ENCODE measurements at places on chromosomes 6 and 20.

DNA sequence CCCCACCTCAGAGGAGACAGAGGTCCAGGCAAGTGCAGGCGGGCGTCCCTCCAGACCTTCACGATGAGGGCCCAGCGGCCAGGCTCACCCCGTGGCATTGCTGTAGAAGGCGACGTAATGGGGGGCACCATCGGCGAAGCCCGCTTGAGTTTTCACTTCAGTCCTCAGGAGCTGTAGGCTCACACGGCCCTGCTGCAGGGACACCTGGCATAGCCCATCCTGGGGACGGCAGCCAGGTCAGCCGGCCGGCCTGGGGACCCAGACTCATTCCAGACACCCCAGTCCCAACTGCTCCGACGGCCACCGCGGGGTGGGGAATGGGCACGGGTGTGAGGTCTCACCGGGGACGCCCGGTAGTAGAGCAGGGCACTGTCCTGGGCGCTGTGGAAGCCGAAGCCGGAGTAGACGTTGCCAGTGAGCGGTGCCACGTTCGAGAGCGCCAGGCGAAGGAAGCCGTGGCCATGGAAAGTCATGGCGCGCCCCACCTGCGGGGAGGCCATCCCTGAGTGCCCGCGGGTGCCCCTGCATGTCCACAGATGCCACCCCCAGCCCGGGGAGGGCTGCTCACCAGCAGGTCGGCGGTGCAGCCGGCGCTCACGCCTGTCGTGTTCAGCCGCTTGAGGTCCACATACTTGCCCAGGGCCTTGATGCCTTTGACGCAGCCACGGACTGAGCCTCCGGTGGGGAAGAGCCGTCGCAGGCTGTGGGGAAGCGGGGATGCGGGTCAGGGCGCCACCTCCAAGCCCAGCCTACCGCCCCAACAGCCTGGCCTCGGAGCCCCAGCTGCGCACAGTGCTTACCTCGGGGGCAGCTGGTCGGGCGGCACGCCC, 9.2 kb downstream of the ADRM1 start:
- no peaks in the 10 kb centered on the region for H3K4me1 ChIP-seq
- no peaks in the 10 kb centered on the region for H3K27me3 ChIP-seq
- DNase-seq = no peak
- H3K27ac ChIP-seq = no peak overlapping the region
- no peak overlapping the region for H3K4me3 ChIP-seq

- peaks cover 12% of the 10 kb centered on the region for H3K4me1 ChIP-seq
- H3K4me3 ChIP-seq = no peak overlapping the region
- no peak overlapping the region for H3K27ac ChIP-seq
- no peaks in the 10 kb centered on the region for H3K27me3 ChIP-seq
These were observed 9.1 kb downstream of the MTG2 start for GRCh38 chr20:62191781-62192559.

DNA sequence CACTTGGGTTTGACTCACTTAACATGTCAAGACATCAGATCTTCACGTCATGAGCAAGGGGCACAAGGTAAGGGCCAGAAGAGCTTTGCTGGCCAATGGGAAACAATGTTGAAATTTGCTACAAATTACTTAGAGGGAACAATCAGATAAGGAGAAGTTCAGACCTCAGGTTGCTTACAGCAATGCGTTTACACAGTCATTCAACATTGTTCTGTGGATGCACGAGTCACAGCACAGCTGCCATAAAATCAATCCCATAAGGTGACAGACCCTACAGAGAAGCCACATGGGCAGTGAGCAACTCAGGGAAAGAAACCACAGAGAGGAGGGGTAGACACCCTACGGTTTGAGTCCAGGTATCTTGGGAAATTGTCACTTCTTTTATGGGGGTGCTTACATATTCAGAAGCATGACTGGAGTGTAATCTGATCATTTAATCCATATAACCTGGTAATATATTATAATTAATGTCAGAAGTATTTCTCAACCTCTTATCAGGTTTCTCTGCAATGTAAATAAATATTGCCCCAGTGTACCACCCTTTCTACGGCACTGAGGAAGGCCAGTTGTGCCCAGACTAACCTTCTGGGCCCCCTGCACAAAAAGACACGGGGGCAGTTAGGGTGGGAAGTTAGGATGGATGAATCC, 2.3 kb upstream of the SLC22A2 start:
- no peaks in the 10 kb centered on the region for H3K36me3 ChIP-seq
- no peaks in the 10 kb centered on the region for H3K4me1 ChIP-seq
- no peak overlapping the region for H3K27ac ChIP-seq
- no peak overlapping the region for H3K4me3 ChIP-seq

DNA sequence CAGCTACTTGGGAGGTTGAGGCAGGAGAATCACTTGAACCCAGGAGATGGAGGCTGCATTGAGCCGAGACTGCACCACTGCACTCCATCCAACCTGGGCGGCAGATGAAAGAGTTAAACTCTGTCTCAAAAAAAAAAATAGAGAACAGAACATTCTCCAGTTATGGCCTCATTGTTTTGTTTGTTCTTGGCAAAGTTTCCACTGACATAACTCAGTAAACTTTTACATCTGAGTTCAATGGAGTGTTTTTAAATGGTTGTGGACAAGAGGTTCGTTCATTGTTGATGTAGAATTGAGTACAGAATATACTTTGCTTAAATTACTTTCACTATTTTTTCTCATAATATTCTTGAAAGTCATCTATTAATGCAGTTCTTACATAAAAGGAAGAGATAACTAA, 42.2 kb upstream of the IFNGR1 start:
- H3K27ac ChIP-seq = peak overlapping the region; percentile 74
- no peaks in the 10 kb centered on the region for H3K27me3 ChIP-seq
- no peaks in the 10 kb centered on the region for H3K36me3 ChIP-seq
- peak overlapping the region; percentile 32 for H3K4me3 ChIP-seq

GRCh38 chr6:122428781-122429180, 29.3 kb downstream of the HSF2 start:
- DNase-seq = no peak
- H3K36me3 ChIP-seq = peaks cover 78% of the 10 kb centered on the region
- H3K4me3 ChIP-seq = no peak overlapping the region
- H3K27ac ChIP-seq = no peak overlapping the region
- no peaks in the 10 kb centered on the region for H3K27me3 ChIP-seq
- H3K4me1 ChIP-seq = no peaks in the 10 kb centered on the region

GRCh38 chr6:16419636-16420336, 181.4 kb downstream of the GMPR start:
- H3K36me3 ChIP-seq = no peaks in the 10 kb centered on the region
- H3K4me1 ChIP-seq = peaks cover 49% of the 10 kb centered on the region
- no peak for DNase-seq
- no peaks in the 10 kb centered on the region for H3K27me3 ChIP-seq

- no peak for DNase-seq
- H3K27me3 ChIP-seq = peaks cover 42% of the 10 kb centered on the region
- no peak overlapping the region for H3K27ac ChIP-seq
- H3K4me1 ChIP-seq = no peaks in the 10 kb centered on the region
- no peaks in the 10 kb centered on the region for H3K36me3 ChIP-seq
- no peak overlapping the region for H3K4me3 ChIP-seq
These were observed 6.5 kb downstream of the KCNB1 start for GRCh38 chr20:49476016-49476355.

DNA sequence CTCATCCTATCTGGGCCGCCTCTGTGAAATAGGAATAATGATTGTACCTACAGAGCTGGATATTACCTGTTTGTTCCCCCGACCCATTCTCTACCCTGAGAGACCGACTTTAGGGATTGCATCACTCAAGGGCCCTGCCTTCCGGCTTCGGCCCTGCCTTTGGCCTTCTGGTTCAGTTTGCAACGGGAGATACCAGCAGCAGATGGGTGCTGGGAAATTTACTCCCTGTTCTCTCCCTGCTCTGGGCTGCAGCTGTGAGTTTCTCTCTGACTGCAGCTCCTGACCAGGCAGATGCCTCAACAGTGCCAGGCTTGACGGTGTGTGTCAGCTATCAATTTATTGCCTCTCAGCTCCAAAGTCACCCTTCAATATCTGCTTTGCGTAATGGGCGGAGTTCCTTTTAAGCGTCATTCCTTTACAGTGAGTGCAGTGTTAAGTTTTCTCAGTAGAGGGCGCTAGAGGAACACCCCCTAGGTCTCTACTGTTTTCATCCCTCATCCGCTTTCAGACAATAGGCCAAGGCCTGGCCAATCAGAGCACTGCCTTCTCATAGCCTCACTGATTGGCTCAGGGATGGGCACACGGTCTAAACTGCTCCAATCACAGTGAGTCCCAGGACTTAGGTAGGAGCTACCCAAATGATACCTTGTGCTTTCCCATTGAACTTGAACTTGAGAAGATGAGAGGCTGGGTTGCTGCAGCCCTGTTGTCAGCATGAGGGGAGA, 30.0 kb downstream of the KCNG1 start:
- DNase-seq = no peak
- H3K4me3 ChIP-seq = no peak overlapping the region
- peaks cover 15% of the 10 kb centered on the region for H3K4me1 ChIP-seq
- no peak overlapping the region for H3K27ac ChIP-seq
- no peaks in the 10 kb centered on the region for H3K36me3 ChIP-seq

GRCh38 chr20:821046-821730, 12.3 kb upstream of the FAM110A start:
- H3K4me1 ChIP-seq = no peaks in the 10 kb centered on the region
- no peak overlapping the region for H3K4me3 ChIP-seq
- peaks cover 2% of the 10 kb centered on the region for H3K27me3 ChIP-seq
- no peaks in the 10 kb centered on the region for H3K36me3 ChIP-seq

GRCh38 chr6:2732503-2733089, 18.1 kb downstream of the MYLK4 start:
- H3K27me3 ChIP-seq = no peaks in the 10 kb centered on the region
- peak overlapping the region; percentile 85 for H3K27ac ChIP-seq
- H3K4me3 ChIP-seq = peak overlapping the region; percentile 24
- DNase-seq = no peak

GRCh38 chr6:156563714-156564113, 213.5 kb upstream of the ARID1B start:
- no peak overlapping the region for H3K27ac ChIP-seq
- DNase-seq = no peak
- H3K4me1 ChIP-seq = peaks cover 10% of the 10 kb centered on the region
- H3K27me3 ChIP-seq = peaks cover 5% of the 10 kb centered on the region

GRCh38 chr20:32438331-32438858, 80.3 kb downstream of the ASXL1 start:
- no peak for DNase-seq
- H3K27me3 ChIP-seq = no peaks in the 10 kb centered on the region
- H3K27ac ChIP-seq = no peak overlapping the region
- peaks cover 76% of the 10 kb centered on the region for H3K36me3 ChIP-seq
- no peak overlapping the region for H3K4me3 ChIP-seq
- peaks cover 11% of the 10 kb centered on the region for H3K4me1 ChIP-seq

GRCh38 chr20:23147964-23148730, 62.0 kb upstream of the CD93 start:
- no peak overlapping the region for H3K4me3 ChIP-seq
- no peak overlapping the region for H3K27ac ChIP-seq
- no peaks in the 10 kb centered on the region for H3K4me1 ChIP-seq
- H3K36me3 ChIP-seq = no peaks in the 10 kb centered on the region
- no peaks in the 10 kb centered on the region for H3K27me3 ChIP-seq

DNA sequence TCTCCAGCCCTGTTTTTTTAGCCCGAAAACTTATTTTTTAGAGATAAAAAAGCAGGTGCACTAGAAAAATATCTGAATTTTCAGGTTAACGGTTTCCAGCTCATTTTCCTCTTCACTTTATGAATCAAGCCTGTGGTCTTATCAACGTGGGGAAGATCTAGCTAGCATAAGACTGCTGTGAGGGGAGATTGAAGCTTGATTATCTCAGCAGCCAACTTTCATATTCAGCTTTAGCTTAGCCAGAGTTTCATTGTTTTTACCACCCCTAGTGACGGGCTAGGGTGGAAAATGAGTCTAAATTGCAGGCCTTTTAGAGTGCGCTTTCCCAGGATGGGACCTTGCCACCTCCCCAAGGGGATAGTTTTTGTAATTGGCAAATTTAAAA, 11.9 kb upstream of the RBM38 start:
- H3K4me3 ChIP-seq = no peak overlapping the region
- H3K36me3 ChIP-seq = peaks cover 74% of the 10 kb centered on the region
- no peak overlapping the region for H3K27ac ChIP-seq
- H3K27me3 ChIP-seq = no peaks in the 10 kb centered on the region

GRCh38 chr6:27679308-27679963, 206.5 kb upstream of the ZNF184 start:
- H3K27ac ChIP-seq = peak overlapping the region; percentile 31
- peaks cover 2% of the 10 kb centered on the region for H3K36me3 ChIP-seq
- no peak overlapping the region for H3K4me3 ChIP-seq
- H3K4me1 ChIP-seq = peaks cover 15% of the 10 kb centered on the region

DNA sequence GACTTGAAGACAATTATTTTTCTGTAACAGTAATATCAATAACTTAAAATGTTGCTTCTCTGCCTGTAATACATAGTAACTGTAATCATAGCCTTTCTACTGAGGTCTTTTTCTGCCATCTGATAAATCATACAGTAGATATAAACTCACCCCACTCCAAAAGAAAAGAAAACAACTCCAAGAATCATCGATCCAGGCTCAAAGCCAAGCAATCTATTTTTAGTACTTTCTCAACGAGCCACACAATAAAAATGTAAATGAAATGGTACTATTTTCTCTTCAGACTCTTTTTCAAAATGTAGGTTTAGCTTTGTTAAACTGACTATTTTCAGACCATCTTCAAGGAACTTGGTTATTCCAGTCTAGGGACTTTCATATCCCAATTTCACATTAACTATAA, 493.3 kb downstream of the ADGRB3 start:
- DNase-seq = no peak
- no peak overlapping the region for H3K27ac ChIP-seq
- H3K4me1 ChIP-seq = no peaks in the 10 kb centered on the region
- no peak overlapping the region for H3K4me3 ChIP-seq
- H3K27me3 ChIP-seq = no peaks in the 10 kb centered on the region

GRCh38 chr6:112939563-112939962, 592.4 kb downstream of the RFPL4B start:
- no peak overlapping the region for H3K4me3 ChIP-seq
- H3K36me3 ChIP-seq = no peaks in the 10 kb centered on the region
- no peak overlapping the region for H3K27ac ChIP-seq
- DNase-seq = no peak
- H3K4me1 ChIP-seq = no peaks in the 10 kb centered on the region

- H3K27me3 ChIP-seq = no peaks in the 10 kb centered on the region
- DNase-seq = no peak
- no peak overlapping the region for H3K4me3 ChIP-seq
- peaks cover 8% of the 10 kb centered on the region for H3K4me1 ChIP-seq
These were observed 1285.8 kb upstream of the CITED2 start for GRCh38 chr6:140660295-140660694.

GRCh38 chr6:16158943-16159557, 30.2 kb downstream of the MYLIP start:
- peaks cover 6% of the 10 kb centered on the region for H3K4me1 ChIP-seq
- no peaks in the 10 kb centered on the region for H3K27me3 ChIP-seq
- no peak overlapping the region for H3K27ac ChIP-seq
- no peak for DNase-seq

DNA sequence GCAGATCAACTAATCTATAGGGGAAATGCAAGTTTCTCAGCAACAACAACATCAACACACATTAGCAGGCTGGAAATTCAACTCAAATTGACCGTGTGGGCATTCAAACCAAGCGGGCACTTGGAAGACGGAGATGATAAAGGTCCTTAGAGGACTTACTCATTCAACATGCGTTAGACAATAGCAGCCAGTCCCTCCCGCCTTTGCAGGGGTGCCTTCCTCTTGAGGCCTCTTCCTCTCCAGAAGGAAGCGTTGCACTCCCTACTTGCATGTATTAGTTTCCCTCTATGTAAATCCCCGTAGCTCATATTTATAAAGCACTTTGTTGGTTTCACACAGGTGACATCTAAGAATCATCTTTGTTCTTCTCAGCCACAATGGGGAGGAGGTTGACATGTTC, 300.8 kb upstream of the STXBP5 start:
- no peaks in the 10 kb centered on the region for H3K27me3 ChIP-seq
- H3K4me1 ChIP-seq = no peaks in the 10 kb centered on the region
- no peaks in the 10 kb centered on the region for H3K36me3 ChIP-seq
- H3K4me3 ChIP-seq = no peak overlapping the region
- no peak overlapping the region for H3K27ac ChIP-seq
- DNase-seq = no peak

GRCh38 chr6:139416146-139416545, 41.7 kb upstream of the CITED2 start:
- H3K4me1 ChIP-seq = no peaks in the 10 kb centered on the region
- H3K4me3 ChIP-seq = no peak overlapping the region
